ENCODE measurements at places on chromosomes 2 and 18.

DNA sequence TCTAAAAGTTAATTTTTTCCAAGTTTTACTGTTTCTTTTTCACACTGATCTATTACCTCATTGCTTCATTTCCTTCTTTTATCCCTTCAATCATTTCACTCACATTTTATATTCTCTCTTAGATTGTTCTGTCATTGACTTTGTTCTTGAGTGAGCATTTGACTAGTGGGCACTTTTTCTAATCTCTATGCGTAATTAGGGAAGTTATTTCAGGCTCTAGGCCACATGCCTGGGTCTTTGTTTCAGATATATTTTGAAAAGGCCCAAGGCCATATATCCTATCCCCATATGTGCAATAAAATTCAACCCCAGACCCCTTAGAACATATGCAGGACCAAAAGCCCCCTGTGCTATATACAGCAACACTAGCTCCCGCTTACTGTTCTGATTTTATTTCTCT is 61.2 kb downstream of the MSH6 start:
- no peak for DNase-seq

GRCh38 chr18:35497027-35497369 is 762 bp downstream of the INO80C start:
- DNase-seq: no peak

GRCh38 chr2:179512281-179513035 is 247.8 kb upstream of the SESTD1 start:
- no peak for DNase-seq

DNA sequence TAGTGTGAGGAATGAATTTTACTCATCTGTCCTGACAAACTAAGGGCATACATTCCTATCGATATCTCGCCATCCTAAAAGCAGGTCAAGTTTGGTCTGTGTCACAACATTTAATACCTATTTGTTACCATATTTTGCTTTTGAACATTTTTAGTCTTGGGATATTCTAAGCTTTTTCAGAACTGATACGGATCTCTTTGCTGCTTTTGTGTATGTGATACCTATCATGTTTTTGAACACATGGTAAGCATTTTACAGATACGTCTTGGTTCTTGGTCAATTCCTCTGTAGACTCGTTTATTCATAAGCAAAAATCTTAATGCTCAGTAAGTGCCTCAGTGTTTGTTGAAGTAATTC is 592 bp downstream of the ZNF397 start:
- DNase-seq: no peak

GRCh38 chr2:69163556-69163955 is 150.6 kb downstream of the ANTXR1 start:
- no peak for DNase-seq

- DNase-seq: no peak
Observed at GRCh38 chr2:200417366-200417765, 92.5 kb downstream of the KCTD18 start.

GRCh38 chr2:109591206-109591605 is 22.6 kb downstream of the SEPTIN10 start:
- DNase-seq: no peak

GRCh38 chr2:131132729-131133128 is 27.6 kb downstream of the PLEKHB2 start:
- DNase-seq: no peak

DNA sequence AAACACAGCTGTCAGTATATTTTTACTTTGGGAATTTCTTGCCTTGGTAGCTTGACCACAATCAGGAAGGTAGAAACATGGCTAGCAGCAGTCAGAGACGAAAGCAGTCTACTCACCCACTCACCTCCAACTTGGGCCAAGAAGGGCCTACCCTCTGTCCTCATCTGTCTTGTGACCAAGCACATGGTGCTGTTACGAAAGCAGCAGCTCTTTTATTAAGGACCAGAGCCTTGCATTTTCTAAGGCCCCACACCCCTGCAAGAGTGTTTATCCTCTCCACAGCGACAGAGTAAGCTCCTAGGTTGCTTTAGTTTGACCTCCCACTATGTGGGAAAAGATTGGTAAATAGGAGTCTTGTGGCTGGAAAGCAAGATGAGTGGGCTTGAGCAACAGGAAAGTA is 31.3 kb upstream of the MSTN start:
- no peak for DNase-seq

GRCh38 chr2:143284087-143284675 is 155.0 kb downstream of the ARHGAP15 start:
- no peak for DNase-seq

- DNase-seq: no peak
Observed at GRCh38 chr2:139439100-139439499, 658.9 kb upstream of the NXPH2 start.

DNA sequence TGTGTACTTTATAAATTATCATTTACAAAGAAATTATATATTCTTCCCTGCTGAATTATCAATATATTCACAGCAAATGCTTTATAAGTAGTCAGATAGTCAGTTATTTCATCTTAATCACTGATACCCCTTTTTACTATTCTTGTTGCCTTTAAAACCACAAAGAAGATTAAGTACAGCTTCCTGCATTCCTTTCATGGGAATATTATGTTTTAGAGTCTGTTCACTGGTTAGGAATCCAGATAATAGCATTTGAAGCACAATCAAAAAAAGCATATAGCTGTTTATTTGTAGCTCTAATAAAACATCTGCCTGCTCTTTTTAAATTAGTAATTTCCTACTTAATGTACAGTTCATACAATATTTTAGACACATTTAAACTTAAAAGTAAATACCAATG is 508.9 kb downstream of the FBXO15 start:
- DNase-seq: no peak

- no peak for DNase-seq
Observed at GRCh38 chr18:10259901-10260300, 194.5 kb upstream of the APCDD1 start.

GRCh38 chr18:3526421-3527354 is 76.7 kb downstream of the TGIF1 start:
- DNase-seq: no peak

GRCh38 chr2:120431386-120432292 is 85.7 kb downstream of the INHBB start:
- no peak for DNase-seq

DNA sequence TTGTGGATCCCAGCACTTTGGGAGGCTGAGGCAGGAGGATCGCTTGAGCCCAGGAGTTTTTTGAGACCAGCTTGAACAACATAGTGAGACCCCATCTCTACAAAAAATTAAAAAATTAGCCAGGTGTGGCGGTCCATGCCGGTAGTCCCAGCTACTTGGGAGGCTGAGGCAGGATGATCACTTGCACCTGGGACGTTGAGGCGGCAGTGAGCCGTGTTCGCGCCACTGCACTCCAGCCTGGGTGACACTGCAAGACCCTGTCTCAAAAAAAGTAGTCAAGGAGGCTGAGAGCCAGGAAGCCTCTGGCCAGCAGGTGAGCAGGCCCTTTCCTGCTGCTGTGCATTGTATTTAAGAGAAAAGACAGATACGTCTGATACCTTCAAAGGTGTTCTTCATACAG is 11.1 kb upstream of the PROC start:
- no peak for DNase-seq

GRCh38 chr2:231634951-231635875 is 42.5 kb downstream of the TEX44 start:
- DNase-seq: no peak

DNA sequence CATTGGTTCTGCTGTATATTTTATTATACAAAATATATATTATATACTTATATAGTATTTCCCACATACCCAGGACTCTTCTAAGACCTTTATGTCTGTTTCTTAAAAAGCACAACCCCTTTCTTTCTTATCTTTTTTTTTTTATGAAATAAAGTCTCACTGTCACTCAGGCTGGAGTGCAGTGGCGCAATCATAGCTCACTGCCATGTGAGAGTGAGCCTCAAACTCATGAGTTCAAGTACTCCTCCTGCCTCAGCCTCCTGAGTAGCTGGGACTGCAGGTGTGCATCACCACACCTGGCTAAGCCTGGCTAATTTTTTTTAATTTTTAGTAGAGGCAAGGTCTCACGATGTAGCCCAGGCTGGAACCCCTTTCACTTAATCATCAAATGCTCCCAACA is 72.3 kb downstream of the CLHC1 start:
- no peak for DNase-seq

DNA sequence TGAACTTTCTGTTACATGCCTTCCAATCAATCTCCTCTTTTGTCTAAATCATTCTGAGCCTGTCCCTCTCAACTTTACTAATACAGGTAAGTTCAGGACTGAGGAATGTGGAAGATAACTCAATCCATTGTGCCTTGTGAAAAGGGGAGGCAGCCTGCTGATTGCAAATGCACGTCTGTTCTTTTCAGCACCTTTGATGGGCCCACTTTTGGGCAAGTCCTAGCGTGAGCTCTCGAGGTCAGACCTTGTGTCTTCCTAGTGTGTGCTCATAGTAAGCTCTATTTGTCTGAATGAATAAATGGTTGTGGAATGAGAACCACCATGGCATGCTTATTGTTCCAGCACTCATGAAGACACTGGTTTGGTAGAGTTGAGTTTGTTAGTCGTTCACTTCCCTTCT is 50.4 kb upstream of the REL start:
- DNase-seq: no peak

- no peak for DNase-seq
Observed at GRCh38 chr2:100494712-100495111, 24.4 kb downstream of the NMS start.

DNA sequence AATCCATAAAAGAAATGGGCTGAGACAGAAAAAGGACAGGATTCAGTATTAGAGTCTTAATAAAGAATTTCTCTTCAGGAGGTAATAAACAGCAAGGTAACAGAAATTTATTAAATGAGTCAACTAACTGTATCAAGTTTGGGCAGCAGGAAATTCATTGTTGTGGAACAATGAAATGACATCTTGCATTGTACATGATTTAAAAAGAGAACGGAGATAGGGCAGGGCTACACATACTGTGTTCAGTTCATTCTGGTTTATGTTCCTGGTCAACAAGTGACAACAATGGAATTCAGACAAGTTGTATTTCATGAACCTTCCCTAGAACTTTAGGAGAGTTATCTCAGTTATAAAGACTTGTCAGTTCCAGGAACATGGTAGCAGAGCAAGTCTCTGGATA is 961.3 kb downstream of the SOCS6 start:
- DNase-seq: no peak

- no peak for DNase-seq
Observed at GRCh38 chr2:127586136-127586535, 50.7 kb downstream of the MYO7B start.

DNA sequence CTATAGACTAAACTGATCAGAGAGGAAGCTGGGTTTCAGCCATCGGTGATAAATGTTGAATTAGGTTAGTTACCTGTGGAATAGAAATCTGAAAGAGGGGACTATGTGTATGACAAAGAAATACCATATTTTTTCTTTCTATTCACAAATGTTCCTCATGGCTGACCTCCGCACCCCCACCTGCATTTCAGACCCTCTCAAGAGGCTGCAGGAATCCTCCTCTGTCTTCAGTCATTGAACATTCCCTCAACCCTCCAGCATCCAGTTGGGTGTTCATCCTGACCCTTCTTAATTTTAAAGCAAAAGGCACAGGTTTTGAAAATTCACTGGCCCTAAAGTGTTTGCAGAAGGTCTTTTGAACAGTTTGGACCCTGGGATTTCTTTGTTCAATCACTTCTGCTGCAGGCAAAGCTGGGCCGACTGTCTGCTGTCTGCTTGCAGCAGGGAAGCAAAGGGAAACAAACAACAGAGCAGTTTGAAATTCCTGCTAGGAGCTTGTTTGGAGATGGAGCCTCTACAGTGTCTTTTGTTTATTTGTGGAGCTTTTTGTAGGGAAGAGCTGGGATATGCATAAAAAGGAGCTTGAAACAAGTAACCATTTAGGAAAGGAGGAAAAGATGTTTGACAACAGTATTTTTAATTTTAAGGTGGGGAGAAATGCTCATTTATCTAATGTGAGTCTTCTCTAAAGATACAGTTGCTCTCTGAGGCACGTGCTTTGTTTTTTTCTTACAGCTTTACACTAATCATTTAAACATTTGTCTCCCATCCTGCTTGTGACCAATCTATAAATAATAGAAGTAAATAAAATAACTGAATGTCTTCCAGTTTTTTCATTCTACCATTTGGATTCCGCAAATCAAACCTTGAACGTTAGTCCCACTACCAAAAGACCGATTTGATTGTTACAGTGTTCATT is 213.3 kb upstream of the MMADHC start:
- DNase-seq: no peak

- DNase-seq: no peak
Observed at GRCh38 chr2:222160944-222161343, 137.9 kb downstream of the PAX3 start.

GRCh38 chr2:105641389-105641811 is 103.3 kb upstream of the NCK2 start:
- DNase-seq: no peak

DNA sequence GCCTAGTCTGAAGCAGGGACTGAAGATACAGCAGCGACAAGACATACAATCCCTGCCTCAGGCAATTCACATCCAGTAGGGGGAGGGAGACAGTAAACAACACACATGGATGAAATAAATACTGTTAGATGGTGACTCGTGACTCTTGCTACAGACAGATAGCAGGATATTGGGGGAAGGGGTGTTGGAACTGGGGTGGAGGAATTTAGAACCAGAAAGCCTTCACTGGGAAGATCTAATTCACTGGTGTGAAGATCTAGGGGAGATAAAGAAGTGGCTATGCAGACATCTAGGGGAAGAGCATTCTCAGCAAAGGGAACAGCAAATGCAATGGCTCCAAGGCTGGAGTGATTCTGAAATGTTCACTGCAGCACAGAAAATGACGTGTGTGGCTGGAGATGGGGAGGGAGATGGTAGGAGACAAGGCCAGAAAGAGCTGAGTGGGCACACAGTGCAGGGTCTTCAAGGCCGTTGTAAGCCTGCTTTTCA is 52.6 kb upstream of the TMEM163 start:
- DNase-seq: no peak

GRCh38 chr2:160256507-160256906 is 56.4 kb upstream of the ITGB6 start:
- no peak for DNase-seq

GRCh38 chr18:54033052-54033451 is 191.4 kb downstream of the MBD2 start:
- no peak for DNase-seq

DNA sequence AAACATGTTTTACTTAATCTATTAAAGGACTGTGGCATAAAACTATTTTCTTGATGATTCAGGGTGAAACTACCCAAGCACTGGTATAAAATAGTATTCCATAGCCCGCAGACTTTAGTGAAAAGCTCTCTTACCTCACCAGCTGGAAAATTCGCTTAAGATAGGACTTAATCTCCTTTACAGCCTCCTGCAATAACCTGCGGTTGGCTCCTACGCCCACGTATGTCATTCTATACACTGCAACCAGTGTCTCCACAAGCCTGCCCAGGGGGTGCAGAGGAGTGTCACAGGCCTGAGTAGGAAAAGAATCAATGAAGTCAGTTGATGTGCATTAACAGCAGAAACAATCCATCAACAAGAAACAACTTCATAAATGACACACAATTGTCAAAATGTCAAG is 11.3 kb upstream of the MPP4 start:
- DNase-seq: no peak

DNA sequence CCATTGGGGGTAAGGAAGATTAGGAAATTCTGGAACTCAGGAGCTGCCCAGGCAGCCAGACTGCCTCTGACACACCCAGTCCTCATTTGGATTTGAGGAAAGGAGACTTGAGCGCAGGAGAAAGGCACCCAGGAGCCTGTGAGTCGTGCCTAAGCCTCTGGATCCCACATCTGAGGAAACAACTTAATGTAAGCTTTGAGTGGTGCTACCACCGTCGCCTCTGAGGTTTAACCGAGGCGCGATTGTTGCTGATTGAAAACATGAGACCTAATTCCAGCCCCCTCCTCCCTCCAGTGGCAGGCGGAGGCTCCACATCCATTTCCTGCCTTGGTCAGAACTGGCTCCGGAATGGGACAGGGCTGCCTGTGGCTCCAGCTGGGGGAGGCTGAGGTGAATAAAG is 176.7 kb upstream of the PKDCC start:
- no peak for DNase-seq

All from stimulated activated CD4-positive, alpha-beta T cell treated with anti-CD3 and anti-CD28 coated beads, Interleukin-1b, Interleukin-23, amount 100 ng/mL, for 48 hours (primary cell).